Peyer's patch (tissue), 4 donors: ENCODE measurements at places on chromosomes 1 and 21. TPM values are rescaled to one million over a fixed set of nuclear protein-coding genes. Genes with fewer than 3 reads are reported as not detected.

VCAM1 gene
- 1.0 TPM for total RNA-seq

NTMT2 gene
- not detected for total RNA-seq

AMY2B gene
- total RNA-seq: 24.7 TPM

PARP1 gene
- 53.6 TPM for total RNA-seq

OR2T12 gene
- total RNA-seq: not detected

GNG12 gene
- total RNA-seq: 61.9 TPM

TMEM200B gene
- 2.0 TPM for total RNA-seq

FMO4 gene
- total RNA-seq: 22.2 TPM

KIF14 gene
- total RNA-seq: 0.85 TPM

GJB3 gene
- total RNA-seq: not detected

CHI3L1 gene
- total RNA-seq: not detected

CD5L gene
- not detected for total RNA-seq

MYOG gene
- not detected for total RNA-seq

CLCA4 gene
- 10.3 TPM for total RNA-seq

MCOLN3 gene
- 2.5 TPM for total RNA-seq

- no peak for DNase-seq
These were observed 690.7 kb downstream of the NCAM2 start for GRCh38 chr21:21688889-21689288.

DNA sequence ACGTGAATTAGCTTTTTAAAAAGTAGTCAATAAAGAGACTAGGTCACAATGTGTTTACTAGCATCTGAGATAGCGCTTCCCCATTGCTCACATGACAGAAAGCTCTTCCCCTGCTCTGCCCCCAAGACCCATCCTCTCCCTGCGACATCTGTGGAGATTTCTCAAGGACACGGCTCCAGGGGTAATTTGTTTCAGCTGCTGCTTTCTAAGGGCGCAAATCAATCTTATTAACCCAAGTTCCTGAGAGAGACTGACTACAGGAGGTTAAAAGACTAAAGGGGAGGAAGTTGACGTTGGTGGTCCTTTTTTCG is at the start of gene MYOCOS:
MYOCOS (plus strand) TSS at position 92 of the 311 bp plus-strand sequence. CDS start 1,641 bp downstream, outside the sequence.
- DNase-seq: no peak

GRCh38 chr1:1622010-1622787 is 6.9 kb downstream of the MIB2 start:
- DNase-seq: no peak

DNA sequence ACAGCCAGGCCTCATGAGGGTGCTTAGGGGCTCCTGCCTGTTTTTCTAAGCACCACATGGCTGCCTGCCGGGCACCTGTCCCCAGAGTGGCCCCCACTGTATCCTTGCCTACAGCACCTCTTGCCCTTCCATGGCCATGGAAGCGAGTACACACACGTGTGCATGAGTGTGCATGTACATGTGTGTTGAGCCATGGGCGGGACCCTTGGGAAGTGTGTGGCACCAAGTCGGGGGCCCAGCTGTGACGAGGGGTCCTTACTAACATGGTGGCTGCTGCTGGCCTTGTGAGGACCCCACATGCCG is 25.8 kb downstream of the KRTAP10-1 start:
- DNase-seq: no peak

DNA sequence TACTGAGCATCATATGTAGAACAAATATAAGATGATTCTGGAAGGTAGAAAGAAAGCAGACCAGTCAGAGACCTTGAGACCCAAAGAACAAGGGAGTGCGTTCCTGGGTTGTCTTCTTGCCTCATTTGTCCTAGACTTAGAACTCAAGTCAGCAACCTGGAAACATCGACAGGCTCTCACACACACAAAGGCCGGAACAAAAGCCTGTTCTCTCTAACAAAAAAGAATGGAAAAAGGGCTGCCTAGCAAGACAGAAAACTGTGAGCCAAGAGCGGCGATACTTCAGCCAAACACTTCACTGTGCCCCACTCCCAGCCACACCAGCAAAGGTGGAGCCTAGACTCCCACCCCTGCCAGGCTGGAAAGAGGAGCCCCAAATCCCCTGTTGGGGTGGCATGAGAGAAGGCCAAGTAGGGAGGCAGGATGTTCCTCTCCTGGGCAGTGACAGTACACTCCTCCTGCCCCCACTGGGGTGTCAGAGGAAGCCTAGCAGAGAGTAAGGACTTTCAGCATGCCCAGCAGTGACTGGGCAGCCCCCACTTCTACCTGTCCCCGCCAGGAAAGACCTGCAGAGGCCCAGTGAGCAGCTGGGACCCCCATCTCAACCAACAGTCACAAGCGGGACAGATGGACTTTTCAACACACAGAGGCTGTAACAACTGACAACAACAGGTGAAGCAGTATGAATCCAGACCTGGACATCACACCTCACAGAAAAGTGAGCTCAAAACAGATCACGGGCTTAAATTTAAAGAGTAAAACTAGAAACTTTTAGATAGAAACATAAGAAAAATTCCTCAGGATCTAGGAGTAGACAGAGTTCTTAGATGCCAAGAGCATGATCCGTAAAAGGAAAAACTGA is 33.0 kb downstream of the MRAP start:
- DNase-seq: no peak

DNA sequence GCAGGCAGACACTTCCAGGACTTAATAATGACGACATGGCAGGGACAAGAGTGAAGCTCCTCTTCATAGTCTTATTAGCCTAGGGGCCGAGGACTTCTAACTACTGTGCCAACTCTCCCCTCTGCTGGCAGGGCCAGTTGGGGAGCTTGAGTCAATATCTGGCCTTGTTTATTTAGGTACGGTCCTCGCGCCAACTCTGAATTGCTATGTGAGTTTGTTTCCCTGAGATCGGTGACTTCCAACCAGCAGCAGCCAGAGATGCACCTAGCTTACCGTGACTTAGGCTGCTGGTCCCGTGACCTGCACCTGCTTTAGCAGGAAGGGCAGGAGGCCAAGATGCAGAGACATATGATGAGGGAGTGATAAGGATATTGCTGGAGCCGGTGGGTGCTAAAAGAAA is 451.1 kb downstream of the PCP4 start:
- no peak for DNase-seq

DNA sequence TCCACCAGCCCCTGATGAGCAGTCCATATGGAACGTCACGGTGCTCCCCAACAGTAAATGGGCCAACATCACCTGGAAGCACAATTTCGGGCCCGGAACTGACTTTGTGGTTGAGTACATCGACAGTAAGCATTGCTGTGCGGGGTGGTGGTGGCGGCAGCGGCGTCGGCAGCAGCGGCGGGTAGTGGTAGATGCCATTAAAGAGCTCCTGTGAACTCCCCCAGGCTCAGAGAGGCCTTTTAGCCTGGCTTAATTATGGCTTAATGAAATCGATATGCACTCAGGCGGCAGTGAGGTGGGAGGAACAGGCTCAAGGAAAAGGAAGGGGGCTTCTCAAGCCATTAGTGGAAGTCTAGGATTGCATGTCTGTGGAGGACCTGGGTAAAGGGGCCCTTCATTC is 41.9 kb upstream of the CNTN2 start:
- DNase-seq: no peak

GRCh38 chr1:12475101-12475500 is 142.9 kb downstream of the DHRS3 start:
- no peak for DNase-seq

GRCh38 chr1:170776252-170776651 is 112.3 kb downstream of the PRRX1 start:
- DNase-seq: no peak

GRCh38 chr1:207007352-207008033 is 25.1 kb downstream of the C1orf116 start:
- no peak for DNase-seq

- no peak for DNase-seq
These were observed 1.3 kb downstream of the DYRK3 start for GRCh38 chr1:206636671-206637070.

DNA sequence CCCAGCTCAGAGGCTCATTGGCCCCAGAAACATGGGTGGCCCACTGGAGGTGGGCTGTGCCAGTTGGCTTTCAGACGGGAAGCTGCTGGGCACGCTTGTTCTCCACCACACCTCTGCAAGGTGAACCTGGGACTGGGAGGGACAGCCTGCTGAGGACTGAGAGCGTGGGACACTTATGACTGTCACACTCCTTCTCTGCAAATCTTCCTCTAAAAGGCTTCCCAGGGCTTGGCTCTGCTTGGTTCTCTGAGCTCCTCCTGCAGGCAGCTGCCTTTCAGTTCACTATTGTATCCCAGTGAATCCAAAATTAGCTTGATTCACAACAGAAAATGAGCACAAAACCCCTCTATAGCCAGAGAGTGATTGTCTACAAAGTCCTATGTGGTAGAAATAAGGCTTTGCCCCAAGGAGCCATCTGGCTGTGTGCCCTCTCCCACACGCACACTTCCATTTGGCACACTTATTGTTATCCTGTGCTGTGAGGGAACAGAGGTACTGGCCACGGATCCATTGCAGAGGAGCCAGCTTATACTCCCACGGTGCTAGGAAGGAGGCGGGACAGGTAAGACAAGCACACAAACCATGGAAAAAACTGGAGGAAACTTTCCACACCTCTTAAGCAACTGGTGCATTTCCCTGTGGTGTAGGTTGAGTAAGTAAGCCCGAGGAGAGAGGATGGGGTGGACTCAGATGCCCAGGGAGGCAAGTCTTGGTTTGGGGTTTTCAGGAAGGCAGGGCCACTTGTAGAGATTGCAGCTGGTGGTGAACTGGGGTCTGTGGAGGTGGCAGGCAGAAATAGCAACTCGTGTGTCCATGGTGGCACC is 18.9 kb upstream of the BTG2 start:
- peak; percentile 15 for DNase-seq

- DNase-seq: no peak
These were observed 212.4 kb downstream of the BACH1 start for GRCh38 chr21:29511096-29511495.

DNA sequence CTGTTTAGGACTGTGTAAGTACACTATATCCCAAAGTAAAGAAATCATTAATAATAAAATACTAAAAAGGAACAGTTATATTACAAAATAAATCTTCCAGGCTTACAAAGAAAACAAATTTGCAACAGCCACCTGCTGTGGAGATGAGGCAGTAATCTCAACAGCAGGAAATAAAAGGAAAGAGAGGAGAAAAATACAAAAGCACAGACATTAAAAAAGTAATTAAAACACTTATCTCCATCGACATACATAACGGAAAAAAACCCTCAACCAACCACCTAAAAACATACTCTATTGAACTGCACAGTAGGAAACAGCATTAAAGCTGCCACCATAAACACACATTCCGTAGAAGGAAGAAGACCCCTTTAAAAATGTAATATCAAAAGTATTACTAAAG is 317.6 kb downstream of the DPYD start:
- DNase-seq: no peak

GRCh38 chr1:217770918-217771317 is 139.8 kb downstream of the SPATA17 start:
- DNase-seq: no peak

- DNase-seq: no peak
These were observed 26.7 kb downstream of the PODN start for GRCh38 chr1:53088616-53089300.

GRCh38 chr1:28246427-28246832 is 10.5 kb downstream of the ATP5IF1 start:
- DNase-seq: peak; percentile 43

DNA sequence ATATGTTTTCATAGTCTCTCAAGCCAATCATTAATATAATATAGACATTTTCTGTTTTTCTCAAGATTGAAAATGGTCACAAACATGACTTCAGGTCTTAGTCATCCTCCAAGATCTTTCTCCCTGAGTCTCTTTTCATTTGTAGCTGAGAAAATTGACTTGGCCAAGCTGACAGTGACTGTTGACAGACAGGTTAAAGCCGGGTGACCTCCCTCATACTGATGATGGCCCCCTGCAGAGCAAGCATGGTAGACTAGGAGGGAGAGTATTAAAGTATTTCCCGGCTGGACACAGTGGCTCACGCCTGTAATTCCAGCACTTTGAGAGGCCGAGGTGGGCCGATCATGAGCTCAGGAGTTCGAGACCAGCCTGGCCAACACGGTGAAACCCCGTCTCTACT is 6.8 kb upstream of the KIAA1614 start:
- DNase-seq: no peak

GRCh38 chr1:1899967-1900327 is 9.1 kb upstream of the GNB1 start:
- DNase-seq: no peak

GRCh38 chr1:169499807-169500206 is 14.1 kb upstream of the SLC19A2 start:
- no peak for DNase-seq

DNA sequence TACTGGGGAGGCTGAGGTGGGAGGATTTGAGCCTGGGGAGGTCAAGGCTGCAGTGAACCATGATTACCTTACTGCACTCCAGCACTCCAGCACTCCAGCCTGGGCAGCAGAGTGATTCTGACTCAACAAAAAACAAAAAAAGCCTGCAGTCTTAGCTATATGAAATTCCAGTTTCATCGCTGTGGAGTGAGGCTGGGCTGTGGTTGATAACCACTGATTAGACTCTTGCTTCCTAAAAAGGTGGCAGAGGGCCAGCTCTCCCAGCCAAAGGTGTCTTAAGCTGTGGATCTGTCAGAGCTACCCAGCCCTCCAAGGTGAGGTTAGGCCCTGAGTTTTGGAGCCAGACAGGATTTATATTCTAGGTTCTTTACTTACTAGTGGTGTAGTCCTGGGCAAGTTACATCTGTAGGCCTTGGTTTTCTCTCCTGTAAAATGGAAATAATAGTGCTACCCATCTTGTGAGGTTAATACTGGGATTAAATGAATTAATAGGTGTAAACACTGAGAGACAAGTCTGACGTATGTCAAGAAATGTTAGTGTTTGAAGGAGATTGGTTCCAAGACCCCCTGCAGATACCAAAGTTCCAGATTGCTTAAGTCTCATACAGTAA is 35.9 kb downstream of the TMCC2 start:
- no peak for DNase-seq

DNA sequence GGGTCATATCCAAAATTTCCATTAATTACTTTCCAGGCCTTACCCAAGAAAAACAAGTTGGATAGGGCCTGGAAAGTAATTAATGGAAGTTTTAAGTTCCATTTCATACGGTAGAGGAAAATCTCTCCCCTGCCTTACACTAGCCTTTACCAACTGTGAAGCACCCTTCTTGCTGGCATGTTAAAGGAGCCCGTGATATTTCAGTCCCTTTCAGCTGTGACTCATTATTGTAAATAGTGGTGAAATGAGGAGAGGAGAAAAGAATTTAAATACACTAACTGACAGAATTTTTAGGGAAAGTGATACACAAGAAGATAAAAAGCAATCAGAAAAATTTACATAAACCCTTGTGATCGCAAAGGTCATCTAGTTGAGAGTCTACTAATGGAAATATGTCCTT is 20.3 kb upstream of the KAZN start:
- no peak for DNase-seq

GRCh38 chr21:18801468-18801867 is 397.9 kb upstream of the TMPRSS15 start:
- peak; percentile 46 for DNase-seq
